Endodermal cell (in vitro differentiated cells): ENCODE measurements at places on chromosomes 5 and 9. TPM values are rescaled to one million over a fixed set of nuclear protein-coding genes. Genes with fewer than 3 reads are reported as not detected.

The SLC36A2 gene
- 0.26 TPM in 1 of 3 replicates, not detected in the others for total RNA-seq

The CDKN2B gene
- 9.6 to 11.4 TPM (median 10.9 TPM) in 3 replicates for total RNA-seq

The SLC34A3 gene
- total RNA-seq, result 0.11 TPM in 1 of 2 replicates, not detected in the other

The GALNT12 gene
- 52.9 to 71.6 TPM (median 56.3 TPM) in 3 replicates for total RNA-seq

The TUSC1 gene
- 5.8 to 13.3 TPM (median 12.2 TPM) in 3 replicates for total RNA-seq

The SH3TC2 gene
- total RNA-seq, result 0.27 to 0.50 TPM in 2 of 3 replicates, not detected in the other

The CREB3 gene
- total RNA-seq, result 27.7 and 28.1 TPM in 2 replicates

The KIF24 gene
- total RNA-seq, result 6.4 and 7.7 TPM in 2 replicates

The NPR3 gene
- 0.11 and 0.20 TPM in 2 replicates for total RNA-seq

The PCDHA10 gene
- total RNA-seq, result 15.6 and 17.7 TPM in 2 replicates

The KIF3A gene
- 17.4 to 25.2 TPM (median 22.5 TPM) in 3 replicates for total RNA-seq

The HRCT1 gene
- not detected in 2 replicates for total RNA-seq

The SNCB gene
- total RNA-seq, result 0.22 and 0.59 TPM in 2 replicates

The PCDHGA11 gene
- total RNA-seq, result 8.2 to 9.3 TPM (median 8.5 TPM) in 3 replicates

The AGPAT2 gene
- 39.8 and 41.8 TPM in 2 replicates for total RNA-seq

The TTC1 gene
- 59.8 and 60.5 TPM in 2 replicates for total RNA-seq

The TMEM232 gene
- total RNA-seq, result 3.0 to 4.2 TPM (median 3.9 TPM) in 3 replicates

The STPG3 gene
- 0.35 TPM in 1 of 3 replicates, not detected in the others for total RNA-seq

The MPDZ gene
- 32.8 to 43.0 TPM (median 38.0 TPM) in 3 replicates for total RNA-seq

The SV2C gene
- not detected in 2 replicates for total RNA-seq

The WNT8A gene
- total RNA-seq, result 1.8 and 2.2 TPM in 2 replicates

The KIF12 gene
- 10.2 and 11.4 TPM in 2 replicates for total RNA-seq

The HAVCR2 gene
- 0.33 to 0.92 TPM (median 0.84 TPM) in 3 replicates for total RNA-seq

The PCDHA6 gene
- 4.3 to 6.2 TPM (median 6.0 TPM) in 3 replicates for total RNA-seq

The HMMR gene
- 36.9 and 41.8 TPM in 2 replicates for total RNA-seq

The PFN3 gene
- total RNA-seq, result not detected in 2 replicates

The GPR151 gene
- 4.9 and 5.1 TPM in 2 replicates for total RNA-seq

The LEAP2 gene
- total RNA-seq, result 0.84 to 1.2 TPM (median 0.95 TPM) in 3 replicates

The PCDHB9 gene
- 3.8 and 5.1 TPM in 2 replicates for total RNA-seq

The KCNIP1 gene
- not detected in 3 replicates for total RNA-seq

The BTNL3 gene
- not detected in 2 replicates for total RNA-seq

The MARCOL gene
- total RNA-seq, result not detected in 3 replicates

The IFNK gene
- total RNA-seq, result not detected in 2 replicates

The AGXT2 gene
- not detected in 3 replicates for total RNA-seq

The ANP32B gene
- total RNA-seq, result 180 to 210 TPM (median 191 TPM) in 3 replicates

The PLCXD3 gene
- 43.3 to 52.9 TPM (median 48.1 TPM) in 3 replicates for total RNA-seq

The UBE2QL1 gene
- 0.11 TPM in 2 replicates for total RNA-seq

The NUTM2G gene
- total RNA-seq, result not detected in 3 replicates

The FUBP3 gene
- total RNA-seq, result 75.2 and 76.3 TPM in 2 replicates

The IL3 gene
- not detected in 2 replicates for total RNA-seq

The PCDHGC3 gene
- total RNA-seq, result 22.2 to 28.1 TPM (median 27.6 TPM) in 3 replicates

The HBEGF gene
- 1.3 to 2.3 TPM (median 1.4 TPM) in 3 replicates for total RNA-seq

The SNCAIP gene
- 1.8 and 2.1 TPM in 2 replicates for total RNA-seq

The RGS7BP gene
- 2.2 to 3.3 TPM (median 2.3 TPM) in 3 replicates for total RNA-seq

The ARHGEF28 gene
- 0.61 and 0.92 TPM in 2 replicates for total RNA-seq

The PHYHD1 gene
- 15.5 and 18.0 TPM in 2 replicates for total RNA-seq
